AG04449 (cell line): ENCODE measurements at places on chromosomes 5 and 9.

DNA sequence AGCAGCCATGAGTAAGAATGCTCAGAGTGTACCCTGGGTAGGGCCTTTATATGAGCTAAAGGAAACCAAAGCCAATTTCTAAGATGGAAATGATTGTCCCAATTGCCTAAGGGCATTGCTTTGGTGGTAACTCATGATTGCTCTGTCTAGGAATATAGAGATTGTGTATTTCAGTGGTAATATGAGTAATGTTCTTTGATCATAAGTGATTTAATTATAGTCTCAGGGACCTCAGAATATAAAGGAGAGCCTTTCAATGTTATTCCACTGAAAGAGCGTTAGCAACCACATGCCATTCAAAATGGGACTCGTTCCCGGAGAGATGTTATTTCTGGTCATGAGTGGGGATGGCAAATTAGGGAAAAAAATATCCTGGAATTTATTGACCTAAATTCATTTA is 340.5 kb downstream of the ARHGEF28 start:
- DNase-seq: no peak

DNA sequence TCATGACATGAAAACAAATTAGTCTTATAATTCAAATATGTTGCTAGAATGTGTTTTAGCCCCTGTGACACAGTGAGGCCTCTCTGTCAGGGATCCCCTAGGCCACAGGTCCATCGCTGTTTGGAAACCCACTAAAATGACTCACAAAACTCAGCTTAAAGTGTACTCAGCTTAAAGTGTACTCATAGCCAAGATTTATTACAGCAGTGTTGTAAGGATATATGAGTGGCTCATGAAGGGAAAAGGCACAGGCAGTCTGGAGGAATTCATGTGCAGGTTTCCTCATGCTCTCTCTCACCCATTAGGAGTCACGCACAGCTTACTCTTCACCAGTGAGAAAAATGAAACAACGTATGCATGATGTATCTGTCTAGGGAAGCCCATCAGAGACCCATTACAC is 24.4 kb upstream of the TGFBI start:
- no peak for DNase-seq

GRCh38 chr9:89436326-89436725 is 61.6 kb downstream of the SEMA4D start:
- DNase-seq: no peak

DNA sequence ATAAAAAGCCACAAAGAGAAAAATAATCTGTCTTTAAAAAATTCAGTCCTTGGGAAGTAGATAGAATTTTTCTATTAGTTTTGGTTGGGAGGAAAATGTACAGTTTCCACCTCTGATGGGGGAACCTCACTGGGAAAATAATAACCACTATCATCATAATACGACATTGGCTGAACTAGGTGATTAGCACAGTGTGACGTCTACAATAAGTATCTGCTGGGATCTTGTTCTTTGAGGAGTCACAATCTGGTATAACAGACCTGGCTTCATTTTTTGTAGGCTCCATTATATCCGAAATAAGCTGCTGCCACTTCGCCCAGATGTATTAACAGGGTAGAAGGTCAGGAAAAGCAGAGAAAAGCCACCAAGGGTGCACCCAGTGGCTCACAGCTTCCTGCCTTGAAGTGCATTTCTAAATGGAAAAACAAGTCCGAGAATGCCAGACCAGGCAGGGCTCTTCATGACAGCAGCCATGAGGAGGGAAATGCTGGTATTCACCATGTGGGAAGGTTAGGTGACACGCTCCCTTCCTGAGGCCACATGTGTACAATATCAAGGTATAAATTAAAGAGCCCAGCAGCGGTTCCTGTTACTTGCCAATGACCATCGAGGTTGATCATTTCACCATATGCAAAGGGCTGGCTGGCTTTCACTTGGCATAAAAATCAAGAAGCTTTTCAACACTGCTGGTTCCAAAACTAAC is 152.8 kb downstream of the PRELID2 start:
- no peak for DNase-seq

- DNase-seq: no peak
Observed at GRCh38 chr5:19615661-19616060, 372.3 kb downstream of the CDH18 start.

DNA sequence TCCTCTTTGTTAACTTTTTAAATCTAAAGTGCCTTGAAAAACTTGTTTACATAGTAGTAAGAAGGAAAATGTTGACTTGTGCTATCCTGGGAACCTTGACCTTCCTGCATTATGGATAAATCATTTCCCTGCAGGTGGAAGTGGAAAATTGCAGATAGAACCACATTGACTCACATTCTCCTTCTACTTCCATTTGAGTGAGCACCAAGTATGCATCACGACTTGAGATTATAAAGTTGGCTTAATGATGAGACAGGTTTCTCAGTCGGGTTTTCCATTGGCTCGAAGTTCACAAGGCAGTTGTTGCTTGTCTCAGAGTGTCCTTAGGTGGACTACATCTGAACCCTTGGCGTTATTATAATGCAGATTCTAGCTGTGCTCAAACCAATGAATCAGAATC is 39.9 kb downstream of the DOCK8 start:
- no peak for DNase-seq

DNA sequence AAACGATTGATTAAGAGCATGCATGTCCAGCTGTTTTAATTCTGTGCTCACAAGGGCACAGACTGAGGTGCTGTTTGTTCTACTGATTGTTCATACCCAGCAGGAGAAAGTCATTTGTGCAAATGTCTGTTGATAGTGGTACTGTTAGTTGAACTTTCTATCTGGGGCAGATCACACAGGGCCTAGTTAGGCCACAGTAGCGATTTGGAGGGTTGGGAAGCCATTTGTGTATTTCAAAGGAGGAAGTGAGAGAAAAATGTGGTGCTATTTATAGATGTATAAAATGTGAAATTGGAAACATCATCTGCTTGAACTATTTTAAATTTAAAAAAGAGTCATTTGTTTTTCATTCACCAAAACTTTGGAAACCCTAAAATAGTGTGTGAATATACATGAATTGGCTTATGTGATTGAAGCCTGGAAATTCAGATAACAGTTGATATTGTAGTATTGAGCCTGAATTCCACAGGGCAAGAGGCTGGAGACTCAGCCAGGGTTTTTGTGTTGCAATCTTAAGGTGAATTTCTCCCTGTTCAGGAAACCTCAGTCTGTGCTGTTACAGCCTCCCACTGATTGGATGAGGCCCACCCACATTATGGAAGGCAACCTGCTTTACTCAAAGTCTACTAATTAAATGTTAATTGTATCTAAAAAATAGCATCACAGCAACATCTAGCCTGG is 162.0 kb upstream of the CDKN2B start:
- DNase-seq: no peak

GRCh38 chr5:17316970-17317459 is 99.6 kb downstream of the BASP1 start:
- DNase-seq: no peak

DNA sequence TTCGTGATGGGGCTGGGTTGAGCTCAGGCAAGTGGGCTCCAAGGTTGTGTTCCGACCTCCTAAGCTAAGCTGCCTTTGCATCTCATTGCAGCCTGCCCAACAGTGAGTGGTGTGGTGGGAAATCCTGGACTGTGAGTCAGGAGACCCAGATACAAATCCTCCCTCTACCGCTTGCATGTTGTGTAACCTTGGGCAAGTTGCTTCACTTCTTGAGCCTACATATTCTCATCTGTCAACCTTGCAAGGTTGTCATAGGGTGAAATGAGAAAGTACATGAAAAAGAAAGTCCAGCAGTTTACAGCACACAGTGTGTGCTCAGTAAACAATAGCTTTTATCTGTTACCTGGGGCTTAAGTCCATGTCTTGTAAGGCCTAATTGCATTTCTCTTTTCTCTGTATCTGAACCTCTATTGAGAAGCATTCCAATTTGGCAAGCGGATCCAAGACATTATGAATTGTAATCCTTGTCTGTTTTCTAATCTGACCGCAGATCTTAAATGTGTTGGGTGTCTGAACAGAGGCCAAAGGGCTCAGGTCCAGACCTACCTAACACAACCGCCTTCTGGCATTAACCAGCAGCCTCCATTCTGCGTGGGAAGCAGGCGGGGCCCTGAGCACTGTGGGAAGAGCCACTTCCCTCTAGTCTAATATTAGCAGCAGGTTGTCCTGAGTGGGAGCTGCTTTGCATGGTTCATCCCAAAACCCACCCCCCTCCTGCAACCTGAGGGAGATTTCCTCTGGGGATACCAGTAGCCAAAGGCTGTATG is 1.8 kb upstream of the GALNT12 start:
- DNase-seq: no peak

DNA sequence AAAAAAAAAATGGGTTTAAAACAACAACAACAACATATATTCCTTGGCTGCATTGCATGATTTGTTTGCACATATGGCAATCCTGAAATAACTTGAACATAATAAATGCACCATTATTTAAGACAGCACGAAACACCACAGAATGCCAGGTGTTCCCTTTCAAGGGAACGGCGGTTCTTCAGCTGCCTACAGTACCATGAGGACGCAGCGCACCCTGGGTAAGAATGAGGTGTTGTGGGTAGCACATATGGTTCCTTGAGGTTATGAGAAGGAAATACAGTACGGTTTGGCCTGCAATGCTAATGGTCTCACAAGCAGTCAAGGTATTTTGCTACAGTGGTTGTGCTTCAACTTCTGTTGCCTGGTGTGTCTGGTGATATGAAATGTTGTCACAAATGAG is 174.8 kb downstream of the SLC12A2 start:
- DNase-seq: no peak

GRCh38 chr5:96577909-96578308 is 84.3 kb upstream of the CAST start:
- no peak for DNase-seq

- DNase-seq: no peak
Observed at GRCh38 chr5:149946118-149946517, 1.5 kb upstream of the PDE6A start.

- no peak for DNase-seq
Observed at GRCh38 chr5:178287091-178287790, 54.6 kb upstream of the PHYKPL start.

- no peak for DNase-seq
Observed at GRCh38 chr9:33851301-33851700, 34.3 kb downstream of the UBE2R2 start.

- DNase-seq: no peak
Observed at GRCh38 chr5:142313682-142314081, 11.1 kb downstream of the SPRY4 start.

DNA sequence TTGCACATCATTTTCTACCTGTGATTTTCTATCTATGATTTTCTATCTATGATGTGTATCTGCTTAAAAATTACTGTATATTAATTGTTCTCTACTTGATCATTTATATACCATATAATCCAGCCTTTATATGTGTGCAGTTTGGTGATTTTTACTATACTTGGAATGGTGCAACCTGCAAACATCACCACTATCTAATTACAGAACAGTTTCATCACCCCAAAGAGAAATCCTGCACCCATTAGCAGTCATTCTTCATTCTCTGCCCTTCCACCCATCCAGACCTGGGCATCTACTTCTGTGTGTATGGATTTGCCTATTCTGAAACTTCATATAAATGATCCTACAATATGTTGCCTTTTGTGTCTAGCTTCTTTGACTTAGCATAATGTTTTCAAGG is 51.3 kb downstream of the CARTPT start:
- no peak for DNase-seq
